Bronchial epithelial cell (primary cell): ENCODE measurements at places on chromosomes 5 and 9. TPM values are rescaled to one million over a fixed set of nuclear protein-coding genes. Genes with fewer than 3 reads are reported as not detected.

Gene SLC23A1
- total RNA-seq, result not detected in 2 replicates

Gene RMI1
- total RNA-seq, result 3.7 and 4.7 TPM in 2 replicates

GRCh38 chr9:113523421-113524141 lies 60.1 kb downstream of the RGS3 start:
- no peak for DNase-seq

- DNase-seq, result no peak
Observed at GRCh38 chr9:113705928-113706519, 170.1 kb upstream of the ZNF618 start.

DNA sequence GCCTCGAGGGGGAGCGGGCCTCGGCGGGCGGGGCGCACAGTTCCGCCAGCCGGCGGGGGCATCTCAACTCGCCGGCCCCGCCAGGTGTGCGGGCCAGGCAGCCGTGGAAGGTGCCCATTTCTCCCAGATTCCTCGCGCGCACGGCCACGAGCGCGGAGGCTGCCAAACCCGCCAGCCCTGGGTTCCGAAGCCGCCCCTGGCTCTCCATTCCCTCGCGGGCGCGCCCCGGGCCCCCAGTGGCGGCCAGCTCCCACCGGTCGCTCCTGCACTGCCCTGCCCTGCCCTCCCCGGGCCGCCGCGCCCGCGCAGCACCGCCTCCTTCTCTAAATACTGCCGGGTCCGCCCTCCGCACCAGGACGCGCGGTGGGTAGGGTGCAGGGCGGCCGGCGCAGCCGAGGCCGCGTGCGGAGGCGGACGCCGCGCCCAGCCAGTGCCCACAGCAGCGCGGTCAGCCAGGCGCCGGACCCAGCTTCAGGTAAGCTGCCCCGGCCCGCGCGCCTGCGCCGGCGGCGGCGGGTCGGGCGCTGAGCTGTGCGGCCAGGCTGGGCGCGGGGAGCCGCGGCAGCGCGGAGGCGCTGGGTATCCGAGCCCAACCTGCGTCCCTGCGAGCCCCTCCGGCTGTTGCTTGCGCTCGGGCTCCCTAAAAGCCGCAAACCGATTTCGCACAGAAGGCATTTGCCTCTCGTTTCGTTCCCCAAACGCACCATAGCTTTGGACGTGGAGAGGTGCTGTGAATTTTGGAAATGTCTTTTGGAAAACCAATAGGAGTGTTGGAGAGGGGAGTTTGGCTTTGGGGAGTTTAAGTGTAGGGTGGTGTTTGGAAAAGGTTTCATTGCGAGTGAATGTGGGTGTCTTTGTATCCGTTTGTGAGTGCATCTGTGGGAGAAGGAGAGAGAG lies at the start of gene TMEM171:
TSS of gene TMEM171 (plus strand) at position 354 of the 897 bp plus-strand sequence. CDS start 2,799 bp downstream, outside the sequence.
- peak; percentile 52 for DNase-seq

- DNase-seq, result no peak
Observed at GRCh38 chr9:113958556-113958955, 82.4 kb downstream of the ZNF618 start.
